ENCODE measurements at places on chromosomes 16 and 17. TPM values are rescaled to one million over a fixed set of nuclear protein-coding genes. Genes with fewer than 3 reads are reported as not detected.

- DNase-seq, result no peak
Observed at GRCh38 chr16:11307639-11308492, 26.7 kb upstream of the PRM1 start.

Gene TBC1D26
- 2.8 TPM for total RNA-seq

Gene AMZ2
- 85.1 TPM for total RNA-seq

GRCh38 chr16:74871608-74872007 is 97.0 kb upstream of the FA2H start:
- no peak for DNase-seq
